Kidney (tissue), 22 donors: ENCODE measurements at places on chromosomes 1 and 21. TPM values are rescaled to one million over a fixed set of nuclear protein-coding genes. Genes with fewer than 3 reads are reported as not detected.
A peak's percentile ranks its signal among the peaks of the same experiment; 100 is the strongest.

DNA sequence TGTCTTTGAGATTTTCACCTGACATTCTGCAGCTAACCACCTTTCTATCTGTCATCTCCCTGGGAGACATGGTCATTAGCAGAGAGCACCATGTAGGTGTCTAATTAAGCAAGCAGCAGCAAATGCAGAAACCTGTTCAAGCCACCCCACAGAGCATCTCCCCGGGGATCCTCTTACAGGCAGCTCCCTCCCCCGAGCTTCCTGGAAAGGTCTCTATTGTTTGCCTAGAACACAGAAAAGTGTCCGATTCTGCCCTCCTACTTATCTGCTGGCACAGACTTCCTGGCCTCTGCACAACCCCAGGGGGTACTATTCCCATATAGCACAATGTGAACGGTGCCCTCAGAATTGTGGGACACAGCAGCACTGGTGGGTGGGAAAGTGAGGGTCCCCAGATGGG is 46.1 kb downstream of the PLEKHA6 start:
- peak overlapping the region; percentile 20 for H3K4me3 ChIP-seq
- peak overlapping the region; percentile 93 for H3K27ac ChIP-seq
- H3K27me3 ChIP-seq = no peaks in the 10 kb centered on the region
- H3K4me1 ChIP-seq = peaks cover 23% of the 10 kb centered on the region

DNA sequence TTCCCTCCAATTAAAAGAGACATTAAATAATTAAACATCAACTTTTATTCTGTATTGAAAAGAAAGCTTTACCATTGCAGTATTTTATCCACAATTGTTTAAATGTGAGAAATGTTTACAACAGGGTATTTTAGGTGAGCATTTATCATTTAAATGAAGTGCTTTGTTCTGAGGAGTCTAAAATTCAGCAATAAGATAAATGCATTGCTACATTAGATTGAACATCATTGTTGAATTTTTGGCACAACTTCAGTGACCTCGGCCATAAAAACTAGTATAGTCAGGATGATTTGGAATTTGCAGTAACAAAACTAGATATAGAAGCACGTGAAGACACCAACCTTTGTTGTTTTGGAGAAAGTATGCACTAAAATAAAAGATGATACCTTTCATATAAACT is 692.9 kb downstream of the USP25 start:
- H3K4me3 ChIP-seq = no peak overlapping the region
- no peaks in the 10 kb centered on the region for H3K36me3 ChIP-seq
- no peak for DNase-seq
- H3K4me1 ChIP-seq = no peaks in the 10 kb centered on the region

DNA sequence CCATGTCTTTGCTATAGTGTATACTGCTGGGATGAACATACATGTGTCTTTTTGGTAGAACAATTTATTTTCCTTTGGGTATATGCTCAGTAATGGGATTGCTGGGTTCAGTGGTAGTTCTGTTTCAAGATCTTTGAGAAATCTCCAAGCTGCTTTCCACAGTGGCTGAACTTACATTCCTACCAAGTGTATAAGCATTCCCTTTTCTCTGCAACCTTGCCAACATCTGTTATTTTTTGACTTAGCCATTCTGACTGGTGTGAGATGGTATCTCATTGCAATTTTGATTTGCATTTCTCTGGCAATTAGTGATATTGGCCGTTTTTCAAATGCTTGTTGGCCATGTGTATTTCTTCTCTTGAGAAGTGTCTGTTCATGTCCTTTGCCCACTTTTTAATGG is 37.5 kb upstream of the ANGPTL1 start:
- no peak overlapping the region for H3K27ac ChIP-seq
- no peaks in the 10 kb centered on the region for H3K27me3 ChIP-seq
- no peaks in the 10 kb centered on the region for H3K4me1 ChIP-seq
- no peak overlapping the region for H3K4me3 ChIP-seq
- DNase-seq = no peak

GRCh38 chr1:92085727-92086126 is 5.6 kb downstream of the BTBD8 start:
- H3K4me1 ChIP-seq = no peaks in the 10 kb centered on the region
- H3K4me3 ChIP-seq = no peak overlapping the region
- H3K27ac ChIP-seq = no peak overlapping the region
- H3K27me3 ChIP-seq = no peaks in the 10 kb centered on the region
- DNase-seq = no peak

- H3K36me3 ChIP-seq = no peaks in the 10 kb centered on the region
- DNase-seq = peak; percentile 82
- peak overlapping the region; percentile 67 for H3K4me3 ChIP-seq
- H3K27me3 ChIP-seq = no peaks in the 10 kb centered on the region
- H3K27ac ChIP-seq = peak overlapping the region; percentile 91
- H3K4me1 ChIP-seq = no peaks in the 10 kb centered on the region
Measured at GRCh38 chr1:243848858-243849420, 1.1 kb downstream of the AKT3 start.

GRCh38 chr1:98557895-98558294 is 103.6 kb upstream of the SNX7 start:
- H3K36me3 ChIP-seq = no peaks in the 10 kb centered on the region
- no peaks in the 10 kb centered on the region for H3K27me3 ChIP-seq
- no peak overlapping the region for H3K27ac ChIP-seq
- H3K4me3 ChIP-seq = no peak overlapping the region

DNA sequence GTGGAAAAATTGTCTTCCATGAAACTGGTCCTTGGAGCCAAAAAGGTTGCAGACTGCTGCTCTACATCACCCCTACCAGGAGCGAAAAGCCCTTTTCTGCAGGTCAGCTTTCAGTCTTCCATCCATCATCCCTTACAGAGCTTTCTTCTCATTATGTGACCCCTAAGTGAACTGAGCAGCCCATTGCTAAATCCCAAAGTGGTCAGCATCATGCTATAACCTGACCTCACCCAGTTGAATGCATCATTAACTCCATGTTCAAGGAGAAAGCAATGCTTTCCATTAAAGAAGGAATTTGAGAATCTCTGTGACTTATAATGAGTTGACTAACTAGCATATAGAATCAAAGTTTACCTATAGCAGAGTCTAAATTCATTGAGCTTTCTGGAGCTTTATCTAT is 10.4 kb upstream of the IL24 start:
- H3K4me1 ChIP-seq = no peaks in the 10 kb centered on the region
- DNase-seq = peak; percentile 31
- no peaks in the 10 kb centered on the region for H3K27me3 ChIP-seq

- H3K4me1 ChIP-seq = no peaks in the 10 kb centered on the region
- H3K36me3 ChIP-seq = peaks cover 39% of the 10 kb centered on the region
- DNase-seq = no peak
- H3K27me3 ChIP-seq = no peaks in the 10 kb centered on the region
- no peak overlapping the region for H3K27ac ChIP-seq
Measured at GRCh38 chr1:186315570-186315969, 59.5 kb downstream of the TPR start.

DNA sequence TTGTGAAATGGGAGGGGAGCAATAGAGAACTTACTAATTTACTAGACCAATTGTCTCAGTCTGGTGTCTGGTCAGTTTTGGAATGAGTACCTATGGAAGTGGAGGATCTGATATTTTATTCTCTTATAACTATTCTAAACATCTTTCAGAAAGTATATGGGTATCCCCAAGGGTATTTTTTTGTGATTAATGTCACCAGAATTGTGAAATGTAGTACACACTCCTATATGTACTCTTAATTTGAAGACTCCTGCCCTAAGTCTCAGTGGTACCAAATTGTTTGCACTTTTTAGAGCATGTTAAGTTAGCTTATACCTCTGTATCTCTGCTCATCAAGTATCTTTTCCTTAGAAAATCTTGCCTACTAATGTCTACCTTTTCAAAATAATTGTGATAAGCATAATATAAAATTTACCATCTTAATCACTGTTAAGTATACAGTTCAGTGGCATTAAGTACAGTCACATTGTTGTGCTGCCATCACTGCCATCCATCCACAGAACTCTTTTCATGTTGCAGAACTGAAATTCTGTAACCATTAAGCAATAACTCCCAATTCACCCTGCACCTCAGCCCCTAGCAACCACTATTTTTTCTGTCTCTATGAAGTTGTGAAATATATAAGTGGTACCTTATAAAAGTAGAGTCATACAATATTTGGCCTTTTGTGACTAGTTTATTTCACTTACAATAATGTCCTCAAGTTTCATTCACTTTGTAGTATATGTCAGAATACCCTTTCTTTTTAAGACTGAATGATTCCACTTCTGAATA is 40.5 kb downstream of the SLC30A7 start:
- no peak overlapping the region for H3K27ac ChIP-seq
- H3K4me1 ChIP-seq = no peaks in the 10 kb centered on the region
- peaks cover 3% of the 10 kb centered on the region for H3K36me3 ChIP-seq
- H3K4me3 ChIP-seq = no peak overlapping the region
- no peak for DNase-seq
- no peaks in the 10 kb centered on the region for H3K27me3 ChIP-seq

- H3K27ac ChIP-seq = no peak overlapping the region
- H3K4me3 ChIP-seq = no peak overlapping the region
- H3K27me3 ChIP-seq = no peaks in the 10 kb centered on the region
- no peaks in the 10 kb centered on the region for H3K36me3 ChIP-seq
Measured at GRCh38 chr1:7109901-7110300, 324.6 kb downstream of the CAMTA1 start.

GRCh38 chr1:56095696-56096665 is 483.4 kb downstream of the PLPP3 start:
- DNase-seq = no peak
- no peaks in the 10 kb centered on the region for H3K36me3 ChIP-seq
- H3K4me1 ChIP-seq = no peaks in the 10 kb centered on the region
- no peak overlapping the region for H3K4me3 ChIP-seq

DNA sequence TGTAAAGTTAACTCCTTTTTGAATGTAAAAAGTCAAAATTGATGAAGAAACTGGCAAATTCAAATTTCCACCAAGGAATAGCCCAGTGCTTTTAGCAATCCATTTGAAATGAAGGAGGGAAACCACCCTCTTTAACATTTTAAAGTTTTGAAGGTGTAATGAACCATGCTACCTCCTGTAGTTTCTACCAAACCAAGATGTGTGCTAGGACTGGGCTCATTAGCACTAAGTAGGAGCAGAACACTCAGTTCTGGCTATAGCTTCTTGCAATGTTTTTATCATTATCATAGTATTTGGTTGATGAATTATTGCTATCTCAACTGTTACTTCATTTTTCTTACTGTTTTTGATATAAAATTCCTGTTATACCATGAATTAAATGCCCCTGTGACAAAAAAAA is 319.2 kb upstream of the ZRANB2 start:
- no peak overlapping the region for H3K4me3 ChIP-seq
- no peak overlapping the region for H3K27ac ChIP-seq
- H3K4me1 ChIP-seq = no peaks in the 10 kb centered on the region
- no peak for DNase-seq
- H3K36me3 ChIP-seq = no peaks in the 10 kb centered on the region
- no peaks in the 10 kb centered on the region for H3K27me3 ChIP-seq

- no peaks in the 10 kb centered on the region for H3K36me3 ChIP-seq
- H3K4me1 ChIP-seq = no peaks in the 10 kb centered on the region
Measured at GRCh38 chr21:42779431-42779861, 99.9 kb downstream of the WDR4 start.

- no peaks in the 10 kb centered on the region for H3K36me3 ChIP-seq
- no peaks in the 10 kb centered on the region for H3K27me3 ChIP-seq
- DNase-seq = no peak
- H3K4me1 ChIP-seq = peaks cover 15% of the 10 kb centered on the region
- H3K27ac ChIP-seq = no peak overlapping the region
- peak overlapping the region; percentile 74 for H3K4me3 ChIP-seq
Measured at GRCh38 chr1:205226868-205227583, 720 bp upstream of the TMCC2 start.

GRCh38 chr21:38955495-38955894 is 149.8 kb downstream of the ETS2 start:
- H3K27me3 ChIP-seq = no peaks in the 10 kb centered on the region
- H3K27ac ChIP-seq = no peak overlapping the region
- no peak overlapping the region for H3K4me3 ChIP-seq

GRCh38 chr1:16061266-16061665 is 12.2 kb downstream of the FAM131C start:
- no peak for DNase-seq
- no peak overlapping the region for H3K27ac ChIP-seq
- no peaks in the 10 kb centered on the region for H3K27me3 ChIP-seq
- H3K4me3 ChIP-seq = no peak overlapping the region
- no peaks in the 10 kb centered on the region for H3K4me1 ChIP-seq

DNA sequence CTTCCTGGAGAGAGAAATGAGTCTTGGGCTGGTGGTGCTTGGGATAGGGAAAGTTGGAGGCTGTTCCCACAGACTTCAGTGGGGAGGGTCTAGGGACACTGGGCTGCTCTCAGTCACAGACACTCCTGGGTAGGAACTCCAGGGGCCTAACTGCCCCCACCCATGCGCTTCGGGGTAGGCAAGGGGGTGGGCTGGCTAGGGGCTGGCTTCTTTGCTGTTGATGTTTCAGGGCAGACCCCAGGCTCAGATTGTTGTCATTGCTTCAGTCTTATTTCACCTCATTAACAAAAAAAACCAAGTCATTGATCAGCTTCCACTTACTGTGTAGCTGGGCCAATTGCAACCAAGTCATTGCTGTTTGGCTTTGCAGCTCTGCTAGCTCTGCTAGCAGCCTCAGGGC is 160.1 kb upstream of the CSF3R start:
- H3K36me3 ChIP-seq = no peaks in the 10 kb centered on the region
- no peak for DNase-seq
- H3K27ac ChIP-seq = no peak overlapping the region
- H3K27me3 ChIP-seq = no peaks in the 10 kb centered on the region

GRCh38 chr1:163664671-163665335 is 343.0 kb downstream of the NUF2 start:
- H3K4me1 ChIP-seq = no peaks in the 10 kb centered on the region
- H3K36me3 ChIP-seq = no peaks in the 10 kb centered on the region
- no peak overlapping the region for H3K4me3 ChIP-seq

- H3K27ac ChIP-seq = no peak within 1 kb of the TSS
- DNase-seq = no peak
- H3K4me3 ChIP-seq = no peak within 1 kb of the TSS
- H3K36me3 ChIP-seq = no peaks in the 10 kb centered on the region
Measured at GRCh38 chr1:153113416-153113815, at the start of gene SPRR2F. TSS of gene SPRR2F (minus strand) at chr1:153113516. CDS start at chr1:153112733, 783 bp downstream.

DNA sequence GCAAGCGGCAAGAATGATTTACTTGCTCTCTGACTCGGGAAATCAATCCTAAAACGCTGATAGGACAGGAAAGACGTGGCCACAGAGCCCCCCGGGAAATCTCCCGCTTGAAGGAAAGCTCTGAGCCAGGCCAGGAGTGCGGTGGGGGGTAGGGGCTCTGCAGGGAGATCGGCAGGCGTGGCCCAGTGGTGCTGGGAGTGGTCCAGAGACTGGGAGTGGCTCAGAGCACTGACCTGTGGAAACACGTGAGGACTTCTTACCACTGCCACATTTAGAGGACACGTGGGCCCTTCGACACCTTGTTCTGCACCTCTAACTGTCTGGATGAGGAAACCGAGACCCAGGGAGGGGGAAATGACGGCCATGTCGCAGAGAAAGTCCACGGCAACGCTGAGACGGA is 130.0 kb upstream of the KLHDC7A start:
- H3K27ac ChIP-seq = no peak overlapping the region
- no peaks in the 10 kb centered on the region for H3K27me3 ChIP-seq
- no peaks in the 10 kb centered on the region for H3K4me1 ChIP-seq
- no peaks in the 10 kb centered on the region for H3K36me3 ChIP-seq
- DNase-seq = no peak

The RAP1GAP gene
- 39.2 TPM for total RNA-seq

The CFHR1 gene
- total RNA-seq = 22.0 TPM

The AUNIP gene
- total RNA-seq = 0.38 TPM

The FAM167B gene
- total RNA-seq = 19.6 TPM

The POFUT2 gene
- 30.2 TPM for total RNA-seq

The C1orf226 gene
- 15.2 TPM for total RNA-seq

The PLA2G4A gene
- total RNA-seq = 8.4 TPM

The KCNJ6 gene
- 0.06 TPM for total RNA-seq

The GCSAML gene
- total RNA-seq = 1.8 TPM

The ARHGAP30 gene
- 21.6 TPM for total RNA-seq

The CFHR5 gene
- not detected for total RNA-seq

The LYPD8 gene
- 3.2 TPM for total RNA-seq

The HES3 gene
- total RNA-seq = not detected

The KCNH1 gene
- total RNA-seq = 0.54 TPM

The MAB21L3 gene
- total RNA-seq = 2.9 TPM

The MPZL1 gene
- 98.3 TPM for total RNA-seq
